ENCODE measurements at places on chromosomes 2 and 18. TPM values are rescaled to one million over a fixed set of nuclear protein-coding genes. Genes with fewer than 3 reads are reported as not detected.

TGFA gene
- total RNA-seq, result 3.3 TPM

FBXO48 gene
- total RNA-seq, result 1.1 TPM

- H3K4me1 ChIP-seq, result peaks cover 30% of the 10 kb centered on the region
- H3K27ac ChIP-seq, result no peak overlapping the region
- no peak for DNase-seq
- no peak overlapping the region for H3K4me3 ChIP-seq
- H3K27me3 ChIP-seq, result no peaks in the 10 kb centered on the region
- H3K36me3 ChIP-seq, result no peaks in the 10 kb centered on the region
Observed at GRCh38 chr18:22605736-22606135, 188.0 kb upstream of the CTAGE1 start.

- H3K4me3 ChIP-seq, result peak overlapping the region; percentile 94
- H3K27me3 ChIP-seq, result no peaks in the 10 kb centered on the region
- H3K36me3 ChIP-seq, result no peaks in the 10 kb centered on the region
- H3K4me1 ChIP-seq, result peaks cover 54% of the 10 kb centered on the region
- peak; percentile 61 for DNase-seq
- H3K27ac ChIP-seq, result peak overlapping the region; percentile 100
Observed at GRCh38 chr18:48948112-48949049, 2.4 kb downstream of the SMAD7 start.

GRCh38 chr2:68365087-68365486, at the start of gene PLEK:
Gene PLEK, plus strand, starts transcription at chr2:68365282. Its CDS starts 70 bp downstream, at chr2:68365352.
- DNase-seq, result peak; percentile 53
- H3K4me1 ChIP-seq, result no peaks in the 10 kb centered on the region
- H3K4me3 ChIP-seq, result peak within 1 kb of the TSS; percentile 18
- H3K27ac ChIP-seq, result no peak within 1 kb of the TSS
- H3K27me3 ChIP-seq, result no peaks in the 10 kb centered on the region

GRCh38 chr2:56671973-56672569, 488.3 kb downstream of the CCDC85A start:
- no peaks in the 10 kb centered on the region for H3K27me3 ChIP-seq
- H3K4me1 ChIP-seq, result no peaks in the 10 kb centered on the region
- no peak for DNase-seq
- H3K36me3 ChIP-seq, result no peaks in the 10 kb centered on the region
- no peak overlapping the region for H3K27ac ChIP-seq

DNA sequence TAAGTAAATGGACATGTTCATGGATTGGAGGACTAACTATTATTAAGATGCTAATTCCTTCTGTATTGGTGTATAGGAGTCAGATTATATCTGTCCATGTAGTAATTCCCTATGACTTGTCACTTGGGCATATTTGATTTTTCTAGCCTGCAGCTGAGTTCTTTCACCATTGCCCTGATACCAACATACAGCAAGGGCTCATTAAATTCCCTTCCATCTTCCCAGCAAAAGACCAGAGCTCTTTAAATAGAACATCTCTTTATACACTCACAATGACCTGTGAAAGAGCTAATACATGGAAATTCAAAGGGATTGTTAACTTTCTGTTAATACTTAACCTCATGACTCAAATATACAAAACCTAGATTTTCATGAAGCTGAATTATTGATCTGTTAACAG, 492.3 kb upstream of the VRK2 start:
- H3K4me3 ChIP-seq, result no peak overlapping the region
- no peak overlapping the region for H3K27ac ChIP-seq
- H3K27me3 ChIP-seq, result no peaks in the 10 kb centered on the region
- H3K4me1 ChIP-seq, result no peaks in the 10 kb centered on the region
- no peaks in the 10 kb centered on the region for H3K36me3 ChIP-seq

- DNase-seq, result no peak
- H3K27me3 ChIP-seq, result no peaks in the 10 kb centered on the region
- H3K4me3 ChIP-seq, result no peak overlapping the region
- H3K4me1 ChIP-seq, result peaks cover 5% of the 10 kb centered on the region
- H3K36me3 ChIP-seq, result no peaks in the 10 kb centered on the region
- H3K27ac ChIP-seq, result no peak overlapping the region
Observed at GRCh38 chr2:237324837-237325236, 89.1 kb downstream of the COL6A3 start.

DNA sequence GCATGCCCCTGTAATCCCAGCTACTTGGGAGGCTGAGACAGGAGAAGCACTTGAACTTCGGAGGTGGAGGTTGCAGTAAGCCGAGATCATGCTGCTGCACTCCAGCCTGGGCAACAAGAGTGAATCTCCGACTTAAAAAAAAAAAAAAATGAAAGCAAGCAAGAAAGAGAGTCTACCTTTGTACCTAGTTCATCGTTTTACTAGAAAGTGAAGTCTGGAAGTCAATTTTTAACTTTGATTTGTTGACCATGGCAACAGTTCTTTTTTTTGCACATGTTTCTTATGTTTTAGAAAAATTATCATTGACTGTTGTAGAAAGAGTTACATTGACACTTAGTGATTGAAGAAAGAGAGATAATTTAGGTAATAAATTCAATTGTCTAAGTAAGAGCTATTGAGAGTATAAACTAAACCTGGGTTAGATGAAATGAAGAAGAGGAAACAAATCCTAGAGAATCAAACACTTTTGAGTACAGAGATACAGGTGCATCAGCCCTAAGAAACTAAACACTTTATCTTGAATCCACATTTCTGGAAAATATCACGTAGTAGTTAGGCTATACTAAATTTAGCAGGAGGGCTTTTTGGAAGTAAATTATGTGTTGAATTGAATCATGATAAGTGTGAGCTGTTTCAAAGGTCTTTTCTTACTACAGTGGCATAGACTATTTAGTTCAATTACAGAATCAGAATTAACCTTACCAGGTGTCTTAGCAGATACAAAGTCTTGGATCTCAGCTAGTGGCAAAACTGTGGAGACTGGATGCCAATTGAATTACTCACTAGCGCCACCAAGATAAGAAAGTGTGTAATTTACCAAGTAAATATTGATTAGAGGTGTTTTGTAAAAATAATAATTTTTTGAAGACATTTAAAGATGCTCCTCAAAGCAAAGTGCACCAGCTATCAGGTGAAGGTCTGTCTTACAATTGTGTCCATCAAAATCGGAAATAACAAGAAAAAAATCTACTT, 303.4 kb upstream of the NRXN1 start:
- no peaks in the 10 kb centered on the region for H3K27me3 ChIP-seq
- no peaks in the 10 kb centered on the region for H3K4me1 ChIP-seq
- no peak for DNase-seq
- no peak overlapping the region for H3K4me3 ChIP-seq
- no peaks in the 10 kb centered on the region for H3K36me3 ChIP-seq

TMSB10 gene
- total RNA-seq, result 217 TPM

NT5DC4 gene
- total RNA-seq, result not detected

ZNF521 gene
- 16.1 TPM for total RNA-seq

- no peak overlapping the region for H3K27ac ChIP-seq
- H3K36me3 ChIP-seq, result no peaks in the 10 kb centered on the region
- H3K4me3 ChIP-seq, result no peak overlapping the region
- no peak for DNase-seq
- H3K27me3 ChIP-seq, result peaks cover 13% of the 10 kb centered on the region
Observed at GRCh38 chr2:128493880-128494279, 175.2 kb upstream of the HS6ST1 start.

- no peak overlapping the region for H3K4me3 ChIP-seq
- no peaks in the 10 kb centered on the region for H3K4me1 ChIP-seq
- DNase-seq, result no peak
- H3K36me3 ChIP-seq, result no peaks in the 10 kb centered on the region
- no peak overlapping the region for H3K27ac ChIP-seq
- H3K27me3 ChIP-seq, result no peaks in the 10 kb centered on the region
Observed at GRCh38 chr2:186532891-186533290, 46.8 kb downstream of the ZC3H15 start.

SGPP2 gene
- 0.75 TPM for total RNA-seq

DNA sequence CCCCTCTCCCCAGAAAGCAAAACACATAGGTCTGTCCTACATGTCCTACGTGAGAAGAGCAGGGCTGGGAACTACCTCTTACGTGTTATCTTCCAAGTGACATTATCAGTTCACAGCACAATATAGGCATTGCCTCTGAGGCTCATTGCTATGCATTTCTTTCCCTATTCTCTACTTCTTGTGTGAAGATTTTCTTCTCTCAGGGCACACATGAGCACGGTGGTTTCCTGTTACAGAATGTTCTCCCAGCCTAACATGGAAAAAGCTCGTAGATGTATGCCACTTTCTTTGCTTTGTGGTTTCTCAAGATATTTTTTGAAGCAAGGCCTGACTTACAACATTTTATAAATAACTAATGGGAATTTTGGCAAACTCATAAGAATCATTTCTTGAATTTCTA, 19.4 kb upstream of the DSC3 start:
- DNase-seq, result no peak
- no peak overlapping the region for H3K27ac ChIP-seq
- H3K27me3 ChIP-seq, result no peaks in the 10 kb centered on the region

GRCh38 chr2:211455216-211455841, 898.9 kb downstream of the CPS1 start:
- no peak for DNase-seq
- H3K27ac ChIP-seq, result no peak overlapping the region
- H3K4me3 ChIP-seq, result no peak overlapping the region
- H3K4me1 ChIP-seq, result no peaks in the 10 kb centered on the region

- no peaks in the 10 kb centered on the region for H3K36me3 ChIP-seq
- DNase-seq, result no peak
- no peak overlapping the region for H3K27ac ChIP-seq
- H3K27me3 ChIP-seq, result no peaks in the 10 kb centered on the region
- no peaks in the 10 kb centered on the region for H3K4me1 ChIP-seq
Observed at GRCh38 chr2:196902828-196903227, 23.7 kb downstream of the PGAP1 start.

TYMS gene
- total RNA-seq, result 1.0 TPM

DNA sequence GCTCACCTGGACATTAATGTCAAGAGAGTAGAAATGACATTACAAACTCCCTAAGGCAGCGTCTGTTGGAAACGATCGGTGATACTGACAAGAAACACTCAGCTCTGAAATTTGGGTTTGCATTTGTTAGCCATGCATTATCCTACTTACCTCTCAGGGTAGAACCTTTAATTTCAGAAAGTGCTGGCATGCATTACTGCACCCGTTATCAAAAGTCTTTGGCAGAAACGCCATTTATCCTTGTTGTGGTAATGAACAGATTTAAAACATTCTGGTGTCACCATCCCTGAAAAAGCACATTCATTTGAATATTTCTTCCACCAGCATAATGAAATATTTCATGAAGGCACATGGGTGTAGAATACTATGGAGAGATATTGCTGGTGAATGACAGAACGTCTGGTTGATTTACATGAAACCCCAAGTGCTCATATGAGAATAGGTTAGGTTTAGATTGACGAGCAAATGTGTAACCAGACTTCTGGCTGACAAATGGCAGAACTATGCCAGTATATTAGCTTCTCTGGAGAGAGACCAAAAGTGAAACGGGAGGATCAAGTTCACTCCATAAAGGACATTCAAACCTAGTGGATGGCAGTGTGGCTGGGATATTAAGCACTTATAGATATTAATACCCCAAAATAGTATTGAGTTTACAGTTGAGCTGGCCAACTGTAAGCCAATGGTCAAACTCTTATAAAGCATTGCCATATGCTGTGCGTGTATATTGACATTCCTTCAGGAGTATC, 53.5 kb upstream of the ITGB6 start:
- peak overlapping the region; percentile 20 for H3K4me3 ChIP-seq
- peaks cover 20% of the 10 kb centered on the region for H3K4me1 ChIP-seq
- no peaks in the 10 kb centered on the region for H3K36me3 ChIP-seq
- H3K27me3 ChIP-seq, result no peaks in the 10 kb centered on the region

DNA sequence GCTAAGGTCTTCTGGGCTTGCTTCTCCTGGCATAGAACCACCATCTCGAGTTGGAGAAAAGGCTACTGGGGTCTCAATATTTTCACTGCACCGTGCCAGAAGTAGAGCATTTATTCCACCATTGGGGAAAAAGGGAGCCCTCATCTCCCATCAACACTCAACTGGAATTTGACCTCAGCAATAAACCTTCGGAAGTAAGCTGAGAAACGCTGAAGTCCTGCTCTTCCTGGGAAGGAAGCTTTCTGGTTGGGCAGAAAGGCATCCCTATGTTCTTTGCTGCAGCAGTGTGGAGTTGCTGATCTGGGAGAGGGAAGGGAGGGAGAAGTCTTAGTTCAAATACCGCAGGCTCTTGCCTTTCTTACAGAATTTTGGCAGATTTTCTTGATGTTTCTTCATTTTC, 368.8 kb downstream of the NUP35 start:
- no peak for DNase-seq
- H3K27ac ChIP-seq, result no peak overlapping the region
- no peaks in the 10 kb centered on the region for H3K4me1 ChIP-seq
- H3K27me3 ChIP-seq, result no peaks in the 10 kb centered on the region
- no peak overlapping the region for H3K4me3 ChIP-seq

ICOS gene
- not detected for total RNA-seq

DNA sequence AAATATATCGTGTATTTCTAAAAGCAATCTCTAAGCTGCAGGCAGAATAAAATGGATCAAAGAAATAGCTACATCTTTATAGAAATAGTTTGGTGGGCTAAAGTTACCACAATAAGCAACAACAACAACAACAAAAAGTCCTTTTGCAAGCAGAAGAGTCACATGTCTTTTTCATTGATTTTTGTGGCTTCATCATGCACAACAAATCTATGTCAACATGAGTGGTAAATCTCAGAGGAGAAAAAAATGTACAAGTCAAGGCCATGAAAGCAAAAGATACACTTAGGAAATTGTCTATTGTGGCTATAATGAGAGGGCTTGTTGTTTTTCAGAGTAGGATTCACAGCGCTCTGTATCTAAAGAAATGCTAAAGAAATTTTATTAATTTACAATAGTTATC, 269.7 kb downstream of the GRB14 start:
- H3K27ac ChIP-seq, result no peak overlapping the region
- H3K4me3 ChIP-seq, result no peak overlapping the region
- no peak for DNase-seq
- no peaks in the 10 kb centered on the region for H3K36me3 ChIP-seq
- no peaks in the 10 kb centered on the region for H3K27me3 ChIP-seq

- peaks cover 19% of the 10 kb centered on the region for H3K4me1 ChIP-seq
- no peak for DNase-seq
Observed at GRCh38 chr2:134771313-134771801, 52.6 kb upstream of the TMEM163 start.

- H3K4me3 ChIP-seq, result no peak overlapping the region
- no peaks in the 10 kb centered on the region for H3K27me3 ChIP-seq
- no peak for DNase-seq
- no peak overlapping the region for H3K27ac ChIP-seq
Observed at GRCh38 chr2:40440835-40441234, 11.1 kb downstream of the SLC8A1 start.

GAL3ST2 gene
- 0.28 TPM for total RNA-seq

- no peak for DNase-seq
- H3K27me3 ChIP-seq, result no peaks in the 10 kb centered on the region
- no peaks in the 10 kb centered on the region for H3K36me3 ChIP-seq
- H3K27ac ChIP-seq, result no peak overlapping the region
- no peaks in the 10 kb centered on the region for H3K4me1 ChIP-seq
- H3K4me3 ChIP-seq, result no peak overlapping the region
Observed at GRCh38 chr18:70822117-70822516, 533.3 kb downstream of the SOCS6 start.

GRCh38 chr2:232028631-232029030, 67.1 kb downstream of the DIS3L2 start:
- H3K36me3 ChIP-seq, result no peaks in the 10 kb centered on the region
- peaks cover 20% of the 10 kb centered on the region for H3K4me1 ChIP-seq
- DNase-seq, result peak; percentile 57
